ENCODE measurements at places on chromosomes 5 and 9.

GRCh38 chr9:14478175-14479162 lies 164.5 kb upstream of the NFIB start:
- DNase-seq = no peak

GRCh38 chr5:132488590-132488989 lies 2.0 kb downstream of the IRF1 start:
- DNase-seq = no peak

GRCh38 chr5:72498284-72498683 lies 8.9 kb downstream of the ZNF366 start:
- peak; percentile 68 for DNase-seq

GRCh38 chr9:76311537-76311936 lies 82.7 kb downstream of the RFK start:
- DNase-seq = no peak

DNA sequence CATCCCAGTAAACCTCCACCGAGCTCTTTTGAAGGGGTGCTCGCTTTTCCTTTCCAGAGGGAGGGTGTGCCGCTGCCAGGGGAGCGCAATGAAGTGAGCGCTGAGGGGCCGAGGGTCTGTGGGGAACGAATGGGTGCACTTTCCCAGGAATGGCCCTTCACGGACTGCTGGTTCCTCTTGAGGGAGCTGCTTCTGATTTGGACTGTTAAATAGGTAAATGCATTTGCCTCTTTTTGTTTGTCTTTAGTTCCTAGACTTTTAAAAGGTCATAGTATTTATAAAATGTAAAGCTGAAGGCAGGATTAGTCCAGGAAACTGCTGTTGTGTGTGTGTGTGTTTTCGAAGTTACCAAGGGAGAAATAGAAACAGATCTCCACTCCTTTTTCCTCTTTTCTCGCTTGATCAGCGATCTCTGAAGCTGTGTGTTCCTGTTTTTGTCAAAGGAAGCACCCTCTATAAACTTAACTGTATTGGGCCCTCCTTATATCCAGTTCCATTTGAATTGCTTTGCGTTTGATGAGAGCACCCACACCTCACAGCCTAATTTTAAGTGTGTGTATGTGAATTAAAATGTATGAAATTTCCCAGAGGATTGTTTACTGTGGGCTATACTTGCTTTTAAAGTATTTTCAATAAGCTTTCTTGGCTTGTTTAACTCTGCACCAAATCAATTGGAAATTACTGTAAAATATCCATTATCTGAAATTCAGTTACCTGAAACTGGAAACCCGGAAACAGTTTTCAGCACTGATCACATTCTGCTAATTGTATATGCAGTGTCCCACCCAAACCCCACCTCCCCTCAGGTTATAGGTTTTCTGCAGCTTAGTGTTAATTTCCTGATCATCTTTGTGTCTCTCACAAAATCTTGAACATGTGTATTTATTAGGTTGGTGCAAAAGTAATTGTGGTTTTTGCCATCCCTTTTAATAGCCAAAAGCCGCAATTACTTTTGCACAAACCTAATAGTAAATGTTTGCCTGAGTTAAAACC lies 966 bp downstream of the SNX2 start:
- DNase-seq = peak; percentile 15

GRCh38 chr5:8897316-8897715 lies 648.6 kb downstream of the SEMA5A start:
- DNase-seq = no peak

DNA sequence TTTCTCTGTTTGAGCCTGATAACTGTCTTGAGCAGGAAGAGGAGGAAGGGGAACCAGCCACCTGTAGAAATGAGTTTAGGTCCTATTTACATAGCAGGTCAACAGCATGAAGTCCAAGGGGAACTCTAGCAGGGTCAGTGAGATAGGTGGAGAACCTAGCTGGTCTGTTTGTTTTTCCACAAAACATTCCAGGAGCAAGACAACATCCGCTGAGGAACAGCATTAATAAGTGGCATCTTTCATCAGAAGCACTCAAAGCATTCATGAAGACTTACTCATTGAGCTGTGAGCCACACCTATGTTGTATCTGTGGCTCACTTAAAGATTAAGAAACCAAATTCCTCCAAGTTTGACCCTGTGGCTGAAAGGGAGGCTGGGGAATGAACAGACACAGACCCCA lies 115.9 kb downstream of the ACTBL2 start:
- peak; percentile 42 for DNase-seq

GRCh38 chr5:103532086-103532734 lies 30.4 kb downstream of the NUDT12 start:
- peak; percentile 10 for DNase-seq

All from EL (cell line).